Activated gamma-delta T cell treated with anti-CD3 and anti-CD28 coated beads, Interleukin-2, amount 50 U/mL, for 16 hours (primary cell): ENCODE measurements at places on chromosomes 12 and 14.

DNA sequence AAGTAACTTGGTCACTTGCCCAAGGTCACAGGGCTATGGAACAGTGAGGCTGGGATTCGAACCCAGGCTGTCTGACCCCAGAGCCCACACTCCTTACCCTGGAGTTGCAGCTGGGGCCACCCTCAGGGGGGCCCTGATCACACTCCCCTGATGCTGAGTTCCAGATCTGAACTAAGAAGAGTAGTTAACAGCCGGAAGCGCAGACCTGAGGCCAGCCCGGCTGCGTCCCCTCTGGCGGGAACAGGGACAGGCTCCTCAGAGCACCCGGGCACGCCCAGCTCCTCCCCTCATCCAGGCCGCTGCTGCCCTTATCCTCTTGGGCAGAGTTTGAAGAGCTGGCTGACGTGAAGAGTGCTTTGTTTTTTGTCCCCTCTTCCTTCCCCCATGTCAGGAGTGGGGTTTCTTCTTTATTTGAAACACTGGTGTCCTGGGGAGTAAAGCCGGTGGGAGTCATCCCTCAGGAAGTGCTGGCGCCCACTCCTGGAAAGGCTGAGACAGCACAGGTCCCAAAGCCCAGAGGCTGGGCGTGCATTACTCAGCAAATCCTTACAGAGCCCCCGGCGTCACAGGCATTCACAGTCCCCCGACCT is 8.7 kb downstream of the PHB2 start:
- no peak for DNase-seq

DNA sequence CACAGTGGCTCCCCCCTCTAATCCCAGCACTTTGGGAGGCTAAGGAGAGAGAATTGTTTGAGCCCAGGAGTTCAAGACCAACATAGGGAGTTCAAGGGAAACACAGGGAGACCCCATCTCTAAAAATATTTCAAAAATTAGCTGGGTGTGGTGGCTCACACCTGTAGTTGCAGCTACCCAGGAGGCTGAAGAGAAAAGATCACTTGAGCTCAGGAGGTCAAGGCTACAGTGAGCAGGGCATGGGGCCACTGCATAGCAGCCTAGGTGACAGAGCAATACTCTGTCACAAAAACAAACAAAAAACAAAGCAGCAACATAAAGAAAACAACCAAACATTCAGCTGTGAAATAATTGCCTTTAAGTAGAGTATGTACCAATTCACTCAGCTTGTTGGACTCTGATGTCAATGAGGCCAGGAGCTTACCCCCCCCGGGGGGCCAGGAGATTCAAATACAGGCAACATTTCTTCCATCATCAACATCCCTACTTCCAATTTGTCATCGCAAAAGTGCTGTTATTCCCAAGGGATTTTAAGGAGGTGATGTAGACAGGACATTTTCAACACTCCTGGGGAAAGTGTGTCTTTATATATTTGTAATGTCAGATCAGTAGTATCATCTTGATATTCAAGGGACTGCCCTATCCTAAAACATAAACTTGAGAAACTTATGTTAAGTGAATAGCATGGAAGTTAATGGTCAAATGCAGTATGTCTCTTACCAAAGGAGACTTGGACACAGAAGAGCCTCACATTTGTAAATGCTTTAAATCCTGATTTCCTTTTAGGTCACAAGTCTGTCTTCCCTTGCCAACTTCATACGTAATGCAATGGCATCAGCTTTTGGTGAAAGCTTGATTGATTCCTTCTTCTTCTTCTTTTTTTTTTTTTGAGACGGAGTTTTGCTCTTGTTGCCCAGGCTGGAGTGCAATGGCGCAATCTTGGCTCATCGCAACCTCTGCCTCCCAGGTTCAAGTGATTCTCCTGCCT is 40.6 kb upstream of the AEBP2 start:
- no peak for DNase-seq

GRCh38 chr14:99852578-99852977 is 59.4 kb downstream of the EML1 start:
- DNase-seq: no peak

GRCh38 chr14:103384450-103385151 is 614 bp upstream of the MARK3 start:
- no peak for DNase-seq

- no peak for DNase-seq
Measured at GRCh38 chr12:51951843-51952722, 584 bp downstream of the ACVR1B start.
